T-helper 17 cell (primary cell): ENCODE measurements at places on chromosomes 4 and X.
A peak's percentile ranks its signal among the peaks of the same experiment; 100 is the strongest.

- no peak for DNase-seq
These were observed 55.0 kb upstream of the PRDM5 start for GRCh38 chr4:120977435-120977997.

DNA sequence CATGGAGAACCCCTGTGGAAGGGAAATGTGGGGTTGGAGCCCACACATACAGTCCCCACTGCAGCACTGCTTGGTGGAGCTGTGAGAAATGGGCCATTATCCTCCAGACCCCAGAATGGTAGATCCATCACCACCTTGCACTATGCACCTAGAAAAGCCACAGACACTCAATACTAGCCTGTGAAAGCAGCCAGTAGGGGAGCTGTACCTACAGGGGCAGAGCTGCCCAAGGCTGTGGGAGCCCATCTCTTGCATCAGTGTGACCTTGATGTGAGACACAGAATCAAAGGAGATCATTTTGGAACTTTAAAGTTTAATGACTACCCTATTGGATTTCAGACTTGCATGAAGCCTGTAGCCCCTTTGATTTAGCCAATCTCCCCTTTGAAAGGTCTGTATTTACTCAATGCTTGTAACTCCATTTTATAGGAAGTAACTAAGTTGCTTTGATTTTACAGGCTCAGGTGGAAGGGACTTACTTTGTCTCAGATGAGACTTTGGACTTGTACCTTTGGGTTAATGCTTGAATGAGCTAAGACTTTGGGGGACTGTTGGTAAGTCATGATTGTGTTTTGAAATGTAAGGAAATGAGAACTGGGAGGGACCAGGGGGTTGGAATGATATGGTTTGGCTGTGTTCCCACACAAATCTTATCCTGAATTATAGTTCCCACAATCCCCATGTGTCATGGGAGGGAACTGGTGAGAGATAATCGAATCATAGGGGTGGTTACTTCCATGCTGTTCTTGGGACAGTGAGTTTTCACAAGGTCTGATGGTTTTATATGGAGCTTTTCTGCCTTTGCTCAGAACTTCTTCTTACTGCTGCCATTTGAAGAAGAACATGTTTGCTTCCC, 352.6 kb downstream of the INPP4B start:
- DNase-seq = no peak

DNA sequence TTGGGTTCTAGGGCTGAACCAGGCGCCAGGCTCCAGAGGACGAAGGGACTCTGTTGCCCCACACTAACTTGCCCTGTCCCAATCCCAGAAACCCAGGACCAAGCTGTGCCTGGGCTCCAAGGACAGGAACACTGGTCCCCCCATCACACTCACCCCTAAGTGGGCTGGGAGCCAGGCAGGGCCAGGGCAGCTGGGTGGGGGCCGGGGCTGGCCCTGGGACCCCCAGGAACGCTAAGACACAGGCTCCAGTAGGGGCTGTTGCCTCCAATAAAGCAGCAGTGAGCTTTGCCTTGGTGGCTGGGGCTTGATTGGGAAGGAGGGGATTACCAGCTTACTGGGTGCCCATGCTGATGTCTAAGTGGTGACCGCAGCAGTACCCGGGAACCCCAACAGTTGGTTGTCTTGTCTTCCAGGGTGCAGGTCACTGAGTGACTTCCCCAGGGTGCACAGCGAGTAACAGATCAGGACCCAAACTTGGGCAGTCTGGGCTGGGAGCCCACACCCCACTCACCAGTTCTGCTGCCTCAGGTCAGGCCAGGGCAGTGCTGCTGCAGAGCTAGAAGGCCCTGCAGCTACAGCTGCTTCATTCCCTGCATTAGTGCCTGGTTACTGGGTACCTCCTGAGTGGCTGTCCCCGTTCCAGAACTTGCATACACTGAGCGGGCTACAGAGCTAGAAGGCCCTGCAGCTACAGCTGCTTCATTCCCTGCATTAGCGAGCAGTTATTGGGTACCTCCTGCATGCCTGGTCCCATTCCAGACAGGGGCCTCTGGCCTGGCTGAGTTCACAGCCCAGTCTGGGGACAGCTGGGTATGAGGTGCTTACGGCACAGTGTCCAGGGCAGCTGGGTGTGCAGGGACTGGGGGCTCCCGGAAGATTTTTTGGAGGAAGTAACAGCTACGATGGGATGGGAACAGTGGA, 9.4 kb upstream of the ADD1 start:
- no peak for DNase-seq

DNA sequence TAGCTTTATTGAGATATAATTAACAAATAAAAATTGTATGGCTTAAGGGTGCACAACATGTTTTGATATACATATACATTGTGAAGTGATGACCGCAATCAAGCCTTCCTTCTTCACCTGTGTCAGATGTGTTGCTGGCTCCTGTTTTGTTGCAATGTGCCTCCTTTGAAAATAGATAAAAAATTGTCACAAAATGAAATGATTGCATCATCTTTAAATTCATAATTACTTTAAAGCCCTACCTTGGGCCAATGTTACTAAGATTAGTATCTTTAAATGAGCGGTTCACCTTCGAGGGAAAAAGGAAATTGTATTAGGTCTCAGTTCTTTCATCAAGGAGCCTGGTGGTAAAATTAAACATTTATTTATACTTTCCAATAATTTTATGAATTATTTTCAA, 77.3 kb downstream of the GPRIN3 start:
- DNase-seq = no peak

- DNase-seq = no peak
These were observed 708 bp downstream of the TMSB4X start for GRCh38 chrX:12975670-12975965.

GRCh38 chr4:152172146-152172545, 363.7 kb downstream of the FBXW7 start:
- DNase-seq = no peak

GRCh38 chr4:151153585-151153984, 54.2 kb downstream of the RPS3A start:
- DNase-seq = no peak

DNA sequence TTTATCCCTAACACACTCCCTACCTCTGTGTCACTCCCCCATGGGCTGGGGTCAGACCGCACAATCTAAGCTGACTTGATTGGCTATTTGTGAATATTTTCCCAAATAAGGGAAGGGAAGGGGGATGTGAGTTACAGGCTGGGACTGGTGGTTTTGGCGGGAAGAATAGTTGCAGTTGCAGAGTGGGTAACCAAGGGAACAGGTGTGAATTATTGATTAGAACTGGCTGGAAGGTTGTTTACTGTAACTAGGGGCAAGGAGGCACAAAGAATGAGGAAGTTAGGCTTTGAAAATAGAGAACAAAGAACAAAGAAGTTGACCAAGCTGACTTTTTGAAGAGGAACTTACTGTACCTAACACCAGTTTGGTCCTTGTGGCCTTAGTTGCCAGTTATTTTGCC, 88.0 kb upstream of the XAGE2 start:
- no peak for DNase-seq

DNA sequence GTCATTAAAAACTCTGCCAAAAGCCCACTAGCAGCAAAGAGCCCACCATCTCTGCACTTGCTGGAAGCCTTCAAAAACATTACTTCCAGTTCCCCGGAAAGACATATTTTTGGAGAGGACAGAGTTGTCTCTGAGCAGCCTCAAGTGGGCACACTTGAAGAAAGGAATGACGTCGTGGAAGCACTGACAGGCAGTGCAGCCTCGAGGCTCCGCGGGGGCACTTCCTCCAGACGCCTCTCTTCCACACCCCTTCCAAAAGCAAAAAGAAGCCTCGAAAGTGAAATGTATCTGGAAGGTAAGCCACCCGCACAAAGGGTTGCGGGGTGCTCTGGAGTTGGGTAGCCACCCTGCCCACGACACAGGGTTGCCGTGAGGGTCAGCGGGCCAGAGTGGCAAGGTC, 25.9 kb downstream of the OFD1 start:
- no peak for DNase-seq

DNA sequence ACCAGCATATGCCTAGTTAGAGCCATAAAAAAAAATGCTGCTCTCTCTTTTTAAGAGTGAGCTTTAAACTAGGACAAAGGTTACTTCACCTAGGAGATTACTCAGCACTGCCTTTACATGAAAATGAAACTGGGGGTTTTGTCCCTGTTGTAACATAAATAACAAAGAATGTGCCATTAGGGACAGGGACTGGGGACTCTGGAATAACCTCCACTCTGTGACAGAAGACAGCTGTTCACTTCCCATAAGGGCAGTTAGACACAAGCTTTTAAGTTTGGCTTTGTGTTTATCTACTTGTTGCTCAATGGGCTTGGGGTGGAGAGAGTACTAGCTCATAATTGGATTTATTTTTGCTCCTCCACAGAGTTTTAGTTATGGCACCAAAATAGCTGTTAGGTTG, 11.9 kb downstream of the ENPEP start:
- DNase-seq = no peak

DNA sequence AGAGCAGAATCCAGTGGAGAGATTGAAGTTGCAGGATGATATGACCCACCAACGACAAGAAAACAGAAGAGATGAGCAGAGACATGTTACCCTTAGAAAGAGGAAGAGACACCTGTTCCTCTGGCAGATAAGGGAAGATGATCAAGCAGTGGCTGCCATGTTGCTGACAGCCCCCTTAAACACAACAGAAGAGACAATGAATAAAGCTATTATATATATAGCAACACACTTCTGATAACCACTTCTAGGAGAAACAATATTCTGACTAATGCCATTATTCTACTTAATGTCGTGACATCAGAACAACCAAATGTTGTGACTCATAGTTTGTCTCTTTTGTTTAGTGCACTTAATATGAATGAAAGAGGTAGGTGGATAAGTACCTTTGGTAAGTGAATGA, 44.9 kb downstream of the SH3RF1 start:
- no peak for DNase-seq

DNA sequence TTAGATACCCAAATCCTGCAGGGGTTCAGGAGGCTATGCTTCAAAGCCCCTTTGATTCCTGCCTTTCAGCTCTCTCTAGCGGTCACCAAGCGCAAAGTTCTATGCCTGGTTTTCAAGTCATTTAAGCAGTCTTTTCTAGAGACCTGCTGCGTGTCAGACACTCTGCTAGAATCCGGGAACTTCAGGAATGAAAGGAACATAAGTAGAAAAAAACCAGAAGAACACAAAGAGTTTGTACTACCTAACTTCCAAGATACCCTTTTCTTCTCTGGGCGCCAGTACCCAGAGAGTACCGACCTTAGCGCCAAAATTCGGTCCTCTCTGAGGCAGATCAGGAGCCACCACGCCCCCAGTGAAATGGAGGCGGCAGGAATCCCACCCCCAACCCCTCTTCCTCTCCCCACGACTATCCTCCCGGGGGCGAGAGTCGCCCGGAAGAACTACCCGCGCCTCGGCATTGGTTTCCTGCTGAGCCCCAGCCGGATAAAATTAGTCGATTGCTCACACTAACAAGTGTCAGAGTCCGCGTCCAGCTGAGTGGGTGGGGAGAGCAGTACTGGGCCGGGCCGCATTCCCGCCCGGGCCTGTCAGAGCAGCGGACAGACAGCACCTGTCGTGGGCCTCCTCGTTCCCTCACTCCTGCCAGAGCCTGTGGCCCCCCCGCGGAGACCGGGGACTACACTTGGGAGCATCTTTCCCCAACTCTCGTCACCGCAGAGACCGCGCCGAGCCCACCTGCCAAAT, 78.8 kb downstream of the RLIM start:
- peak; percentile 10 for DNase-seq

- DNase-seq = no peak
These were observed 978.3 kb upstream of the TENM3 start for GRCh38 chr4:181264893-181265292.

- DNase-seq = no peak
These were observed 32.5 kb downstream of the FRMPD4 start for GRCh38 chrX:12170755-12171154.

GRCh38 chr4:81503586-81503985, 31.9 kb upstream of the RASGEF1B start:
- no peak for DNase-seq

GRCh38 chr4:117357437-117357836, 272.1 kb upstream of the TRAM1L1 start:
- DNase-seq = no peak

- no peak for DNase-seq
These were observed 182.7 kb downstream of the KDR start for GRCh38 chr4:54942721-54943120.

- DNase-seq = no peak
These were observed 292.6 kb upstream of the KLF3 start for GRCh38 chr4:38371391-38371851.

DNA sequence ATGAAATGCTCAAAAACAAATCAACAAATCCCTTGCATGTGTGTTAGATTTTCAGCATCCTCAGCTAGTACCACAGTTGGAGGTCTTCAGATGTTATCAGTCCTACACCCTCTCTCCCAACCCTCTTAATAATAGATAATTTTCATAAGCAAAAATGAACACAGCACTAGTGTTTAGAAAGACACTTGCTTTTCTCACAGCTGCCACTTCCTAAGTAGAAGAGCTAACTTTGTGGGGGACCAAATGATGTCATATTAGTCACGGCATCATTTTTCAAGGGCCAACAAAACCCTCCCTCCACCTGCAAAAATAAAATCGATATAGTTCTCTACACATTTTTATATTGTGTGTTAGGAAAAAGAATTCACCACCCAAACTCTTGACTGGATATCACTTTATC, 163.5 kb upstream of the GYPA start:
- no peak for DNase-seq

DNA sequence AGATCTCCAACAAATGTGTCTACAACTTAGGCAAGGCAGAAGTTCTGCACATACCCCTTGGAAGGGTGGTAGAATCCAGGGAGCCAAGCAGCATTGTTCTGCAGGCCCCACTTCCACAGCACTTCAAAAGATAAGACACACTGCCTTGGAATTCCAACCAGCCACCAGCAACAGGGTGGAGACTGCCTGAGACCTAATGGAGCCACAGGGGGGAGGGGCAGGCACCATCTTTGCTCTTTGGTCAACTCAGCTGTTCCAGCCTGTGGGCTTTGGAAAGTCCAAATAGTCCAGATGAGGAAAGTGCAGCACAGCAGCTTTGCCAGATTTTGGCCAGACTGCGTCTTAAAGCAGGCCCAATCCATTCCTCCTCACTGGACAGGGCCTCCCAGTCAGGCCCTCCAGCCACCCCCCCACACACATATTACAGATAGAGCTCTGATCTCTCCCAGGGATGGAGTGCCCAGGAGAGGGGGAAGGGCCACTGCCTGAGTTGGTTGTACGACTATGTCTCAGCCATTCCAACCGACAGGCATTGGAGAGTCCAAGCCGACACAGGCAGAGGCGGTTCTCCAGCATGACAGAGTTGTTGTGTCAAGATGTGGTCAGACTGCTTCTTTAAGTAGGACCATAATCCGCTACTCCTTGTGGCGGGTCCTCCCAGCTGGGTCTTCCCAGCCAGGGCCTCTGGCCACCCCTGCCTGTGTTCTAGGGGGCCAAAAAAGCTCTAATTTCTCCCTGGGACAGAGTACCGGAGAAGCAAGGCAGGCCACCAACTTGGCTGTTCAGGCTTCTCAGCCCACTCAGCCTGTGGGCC, 42.5 kb upstream of the ANTXR2 start:
- DNase-seq = no peak

GRCh38 chrX:32893751-32894150, 317.6 kb downstream of the DMD start:
- no peak for DNase-seq

- no peak for DNase-seq
These were observed 111.4 kb upstream of the KLHL13 start for GRCh38 chrX:118228041-118228440.
